ENCODE measurements at places on chromosomes 6 and 20.

GRCh38 chr6:137492289-137493217 lies 1.6 kb downstream of the OLIG3 start:
- peaks cover 38% of the 10 kb centered on the region for H3K4me1 ChIP-seq
- peak overlapping the region; percentile 51 for H3K4me3 ChIP-seq
- H3K27ac ChIP-seq, result no peak overlapping the region
- H3K36me3 ChIP-seq, result no peaks in the 10 kb centered on the region

GRCh38 chr20:38338849-38339520 lies 7.3 kb upstream of the LBP start:
- no peak overlapping the region for H3K27ac ChIP-seq
- no peaks in the 10 kb centered on the region for H3K36me3 ChIP-seq
- peaks cover 37% of the 10 kb centered on the region for H3K27me3 ChIP-seq
- H3K4me3 ChIP-seq, result no peak overlapping the region
- no peaks in the 10 kb centered on the region for H3K4me1 ChIP-seq
- DNase-seq, result no peak

- H3K4me3 ChIP-seq, result no peak overlapping the region
- H3K27ac ChIP-seq, result no peak overlapping the region
- H3K36me3 ChIP-seq, result no peaks in the 10 kb centered on the region
- no peak for DNase-seq
- H3K27me3 ChIP-seq, result peaks cover 14% of the 10 kb centered on the region
- H3K4me1 ChIP-seq, result no peaks in the 10 kb centered on the region
Observed at GRCh38 chr6:167664678-167665660, 161.7 kb upstream of the AFDN start.

DNA sequence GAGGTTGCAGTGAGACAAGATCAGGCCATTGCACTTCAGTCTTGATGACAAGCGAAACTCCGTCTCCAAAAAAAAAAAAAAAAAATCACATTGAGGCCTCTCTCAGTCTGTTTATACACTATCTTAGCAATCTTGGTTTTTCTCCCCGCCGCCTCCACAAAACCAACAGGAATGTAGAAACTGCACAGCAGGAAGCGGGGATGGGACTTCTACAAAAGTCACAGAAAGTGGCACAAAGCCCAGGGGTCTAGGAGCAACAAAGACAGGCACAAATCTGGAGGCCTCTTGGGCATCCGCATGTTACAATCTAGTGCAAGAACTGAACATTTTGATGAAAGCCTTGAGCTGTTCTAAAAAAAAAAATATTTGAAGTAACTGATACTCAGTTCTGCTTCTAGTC lies 48.6 kb downstream of the KDM1B start:
- DNase-seq, result no peak
- no peak overlapping the region for H3K27ac ChIP-seq
- H3K27me3 ChIP-seq, result no peaks in the 10 kb centered on the region
- no peaks in the 10 kb centered on the region for H3K4me1 ChIP-seq
- no peak overlapping the region for H3K4me3 ChIP-seq

GRCh38 chr20:22449188-22449973 lies 135.0 kb downstream of the FOXA2 start:
- no peak overlapping the region for H3K27ac ChIP-seq
- H3K4me3 ChIP-seq, result no peak overlapping the region
- no peaks in the 10 kb centered on the region for H3K27me3 ChIP-seq
- H3K4me1 ChIP-seq, result no peaks in the 10 kb centered on the region
- no peak for DNase-seq

Measured in T-cell (primary cell).